ENCODE measurements at places on chromosomes 11 and 22.

GRCh38 chr11:2699185-2699530, 636 bp downstream of the KCNQ1OT1 start:
- DNase-seq = no peak

DNA sequence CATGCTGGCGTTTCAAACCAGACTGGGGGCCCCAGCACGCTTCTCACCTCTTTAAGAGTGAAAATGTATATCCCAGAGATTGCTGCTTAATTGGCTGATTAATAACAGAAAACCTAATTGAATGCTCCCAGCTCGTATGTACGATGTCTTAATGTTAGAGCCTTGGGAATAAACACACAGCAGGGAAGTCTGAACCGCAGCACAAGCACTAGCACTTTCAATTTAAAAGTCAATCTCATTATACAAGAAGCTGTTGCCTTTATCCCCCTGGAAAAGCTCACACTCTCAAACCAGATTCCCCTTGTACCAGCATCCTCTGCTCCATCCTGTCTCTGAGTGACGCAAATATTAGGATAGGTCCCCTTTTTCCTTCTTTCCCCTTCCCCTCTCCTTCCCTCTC, 449.1 kb downstream of the MN1 start:
- DNase-seq = no peak

GRCh38 chr11:61955422-61956135, 5.4 kb downstream of the BEST1 start:
- DNase-seq = no peak

- DNase-seq = no peak
Measured at GRCh38 chr11:66589996-66590675, 2.7 kb downstream of the CCDC87 start.

DNA sequence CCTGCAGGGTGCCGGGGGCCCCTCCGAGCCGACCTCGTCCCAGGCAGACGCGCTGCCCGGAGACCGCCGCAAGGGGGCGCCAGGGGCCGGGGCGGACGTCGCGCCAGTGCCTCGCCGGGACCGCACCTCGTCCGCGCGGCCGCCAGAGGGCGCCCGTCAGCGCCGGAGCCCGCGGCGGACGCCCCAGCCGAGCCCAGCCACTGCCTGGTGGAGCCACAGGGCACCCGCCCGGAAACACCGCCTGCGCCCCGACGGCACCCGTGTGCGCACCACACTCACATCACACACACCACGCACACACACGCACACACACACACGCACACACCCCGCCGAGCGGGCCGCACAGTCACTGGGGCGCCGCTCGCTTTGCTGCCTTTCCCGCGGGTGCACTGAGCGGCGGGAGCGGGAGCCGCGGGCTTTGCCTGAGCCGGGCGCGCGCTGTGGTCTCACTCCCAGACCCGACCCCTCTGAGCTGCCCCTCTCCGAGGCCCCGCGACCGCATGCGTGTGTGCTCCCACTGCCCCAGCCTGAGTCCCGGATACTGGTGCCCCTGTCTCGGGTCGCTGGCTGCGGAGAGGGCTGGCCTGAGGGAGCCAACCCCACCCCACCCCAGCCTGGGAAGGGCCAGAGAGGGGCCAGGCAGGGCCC, 449.3 kb downstream of the OPCML start:
- peak; percentile 51 for DNase-seq

DNA sequence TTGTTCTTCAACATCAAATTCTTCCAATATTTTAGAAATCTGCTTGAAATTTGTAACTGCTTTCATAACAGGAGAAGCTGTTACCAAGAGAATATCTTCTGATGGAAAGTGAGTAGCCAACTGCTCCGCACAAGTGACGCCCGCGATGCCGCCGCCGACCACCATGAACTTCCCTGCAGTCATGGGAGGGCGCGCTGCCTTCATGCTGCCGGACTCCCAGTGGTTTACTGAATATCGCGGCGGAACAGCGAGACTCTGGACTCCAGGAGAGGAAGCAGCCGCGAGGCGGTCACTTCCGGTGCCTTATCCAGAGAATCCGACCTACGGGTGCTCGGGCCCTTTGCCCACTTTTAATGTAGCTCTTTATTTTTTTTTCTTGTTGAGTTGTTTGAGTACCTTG, 190.6 kb downstream of the GUCY1A2 start:
- no peak for DNase-seq

GRCh38 chr11:72969894-72970335, 155.7 kb downstream of the ATG16L2 start:
- DNase-seq = no peak

GRCh38 chr11:201966-202365, 5.2 kb downstream of the BET1L start:
- DNase-seq = no peak

GRCh38 chr11:68584097-68584496, 100.2 kb upstream of the GAL start:
- peak; percentile 8 for DNase-seq

- DNase-seq = no peak
Measured at GRCh38 chr22:37229012-37229804, 14.9 kb downstream of the RAC2 start.

- DNase-seq = no peak
Measured at GRCh38 chr22:39658806-39659463, 88.4 kb downstream of the CACNA1I start.

GRCh38 chr11:102188488-102188887, 78.2 kb downstream of the YAP1 start:
- no peak for DNase-seq

GRCh38 chr11:62645671-62645945, 805 bp downstream of the GANAB start:
- no peak for DNase-seq

- DNase-seq = no peak
Measured at GRCh38 chr22:37564111-37564711, 3.9 kb downstream of the CDC42EP1 start.

DNA sequence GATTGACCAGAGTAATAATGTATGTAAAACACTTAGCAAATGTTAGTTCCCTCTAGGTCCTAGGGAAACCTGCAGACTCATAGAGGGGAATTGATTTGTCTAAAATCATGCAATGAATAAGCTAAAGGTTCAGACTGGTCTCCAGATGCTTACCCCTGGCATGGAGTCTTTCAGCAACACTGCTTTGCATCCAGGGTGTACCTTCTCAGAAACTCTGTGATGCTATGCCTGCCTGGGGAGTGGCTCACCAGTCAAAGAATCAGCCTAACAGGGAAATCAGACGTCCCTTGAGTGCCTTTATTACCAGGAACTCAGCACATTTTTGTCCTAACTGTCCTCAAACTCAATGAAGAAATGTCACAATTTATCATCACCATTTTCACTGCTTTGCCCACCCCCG, 5.9 kb upstream of the UVRAG start:
- DNase-seq = no peak

DNA sequence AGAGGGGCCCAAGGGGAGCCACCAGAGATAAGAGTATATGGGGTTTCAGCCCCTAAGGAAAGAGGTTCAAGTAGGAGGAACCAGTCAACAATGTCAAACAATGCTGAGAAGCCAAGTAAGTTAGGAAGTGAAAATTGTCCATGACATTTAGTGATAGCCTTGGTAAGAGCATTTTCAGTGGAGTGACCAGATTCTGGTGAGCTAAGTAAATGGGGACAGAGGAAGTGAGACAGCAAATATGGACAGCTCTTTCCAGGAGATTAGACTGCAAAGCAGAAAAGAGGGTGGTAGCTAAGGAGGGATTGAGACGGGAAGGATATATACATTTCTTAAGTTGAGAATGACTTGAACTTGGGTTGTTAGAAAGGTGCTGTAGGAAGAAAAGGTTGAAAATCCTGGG, 22.9 kb downstream of the POLD3 start:
- no peak for DNase-seq

DNA sequence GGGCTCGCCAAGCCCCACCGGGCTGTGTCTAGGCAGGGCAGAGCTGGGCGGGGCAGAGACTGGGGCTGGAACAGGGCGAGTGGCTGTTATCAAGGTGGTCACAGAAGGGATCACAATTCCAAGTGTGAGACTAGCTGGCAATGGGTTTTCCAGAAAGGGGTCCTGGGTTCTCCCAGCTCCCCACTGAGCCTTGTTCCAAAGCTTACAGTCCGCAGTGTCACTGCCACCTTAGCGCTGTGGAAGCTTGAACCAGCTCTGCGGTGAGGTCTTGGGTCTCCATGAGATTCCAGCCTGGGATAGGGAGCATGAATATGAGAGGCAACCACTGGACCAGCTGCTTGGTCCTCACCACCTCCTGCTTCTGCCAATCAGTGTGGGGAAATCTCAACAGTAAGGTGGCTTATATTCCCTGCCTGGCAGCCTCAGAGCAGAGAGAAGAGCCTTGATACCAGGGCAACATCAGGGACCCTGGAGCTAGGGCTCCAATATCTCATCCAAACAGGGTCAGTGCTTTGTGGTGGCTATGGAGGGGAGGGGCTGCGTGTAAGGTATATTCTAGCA, 831 bp downstream of the CD44 start:
- no peak for DNase-seq

DNA sequence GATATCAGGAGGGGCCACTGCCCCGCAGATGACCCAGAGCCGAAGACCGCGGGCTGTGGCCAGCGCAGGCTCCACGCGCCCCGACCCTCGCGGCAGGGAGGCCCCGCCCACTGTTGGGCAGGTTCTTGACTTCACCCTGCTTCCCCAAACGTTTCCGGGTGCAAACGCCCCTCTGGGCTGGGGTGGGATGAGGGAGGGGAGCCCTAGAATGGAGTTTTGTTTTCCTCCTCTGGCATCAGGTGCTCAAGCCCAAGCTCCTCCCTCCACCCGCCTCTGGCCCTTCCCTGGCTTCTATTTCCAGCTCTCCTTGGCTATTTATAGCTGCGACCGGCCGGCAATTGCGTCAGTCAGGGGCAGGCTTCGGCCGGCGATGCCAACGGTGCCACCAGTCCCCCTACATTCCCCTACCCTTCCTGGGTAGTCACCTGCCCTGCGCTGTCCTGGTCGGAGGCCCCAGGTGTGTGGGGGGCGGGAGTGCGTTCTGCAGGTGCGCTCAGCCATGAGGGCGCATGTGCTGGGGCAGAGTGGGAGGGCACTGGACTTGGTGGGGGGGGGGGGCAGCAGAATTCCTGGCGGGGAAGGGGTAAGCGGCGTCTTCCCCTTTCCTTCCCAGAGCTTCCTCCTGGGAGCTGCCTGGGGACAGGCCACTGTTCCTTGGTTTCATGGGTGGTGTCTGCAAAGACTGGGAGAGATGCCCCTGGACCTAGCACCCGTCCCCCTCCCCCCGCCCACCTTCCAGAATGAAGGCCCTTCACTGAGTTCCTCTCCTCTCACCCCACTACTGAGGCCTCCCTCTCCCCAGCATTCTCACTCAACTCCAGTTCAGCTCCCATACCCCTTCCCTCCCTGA, 23.6 kb downstream of the DUSP8 start:
- peak; percentile 74 for DNase-seq

DNA sequence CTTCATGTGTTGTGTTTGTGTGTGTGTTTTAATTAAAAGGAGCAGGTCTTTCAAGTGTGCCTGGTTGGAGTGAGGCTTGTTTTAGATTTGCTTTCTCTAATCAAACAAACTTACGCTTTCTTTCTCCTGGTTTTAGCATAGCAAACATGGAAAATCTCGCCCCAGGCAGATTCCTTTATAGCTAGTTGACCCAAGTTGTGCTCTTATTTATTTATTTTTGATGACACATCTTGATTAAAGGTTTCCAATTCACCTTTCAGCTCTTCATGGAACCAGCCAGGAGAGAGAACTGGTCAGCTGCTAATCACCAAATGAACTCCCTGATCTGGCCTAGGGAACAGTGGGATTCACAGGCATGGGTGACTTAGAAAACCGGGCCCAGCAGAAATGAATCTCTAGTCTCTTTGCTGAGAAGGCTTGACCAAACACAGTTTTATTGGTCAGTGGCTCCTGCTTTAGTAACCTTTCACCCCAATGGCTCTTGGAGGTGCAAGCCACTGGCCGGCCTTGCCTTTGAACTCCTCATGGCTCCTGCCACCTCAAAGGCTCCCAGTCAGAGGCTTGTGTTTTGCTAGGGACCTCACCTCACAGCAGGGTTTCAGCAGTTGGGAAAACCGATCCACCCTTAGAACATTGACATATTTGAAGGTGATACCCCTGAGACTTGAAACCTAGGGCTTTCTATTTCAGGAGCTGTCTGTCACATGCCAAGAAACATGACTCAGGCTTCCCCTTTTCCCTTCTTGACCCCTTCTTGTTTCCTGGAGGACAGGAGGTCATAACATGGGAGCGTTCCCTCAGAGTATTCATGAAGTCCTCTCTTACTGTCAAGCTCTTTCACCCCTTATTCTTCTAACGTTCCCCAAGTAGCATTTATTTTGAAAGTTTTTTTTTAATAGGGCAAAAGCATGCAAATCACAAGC, 48.8 kb downstream of the EXT2 start:
- DNase-seq = no peak

DNA sequence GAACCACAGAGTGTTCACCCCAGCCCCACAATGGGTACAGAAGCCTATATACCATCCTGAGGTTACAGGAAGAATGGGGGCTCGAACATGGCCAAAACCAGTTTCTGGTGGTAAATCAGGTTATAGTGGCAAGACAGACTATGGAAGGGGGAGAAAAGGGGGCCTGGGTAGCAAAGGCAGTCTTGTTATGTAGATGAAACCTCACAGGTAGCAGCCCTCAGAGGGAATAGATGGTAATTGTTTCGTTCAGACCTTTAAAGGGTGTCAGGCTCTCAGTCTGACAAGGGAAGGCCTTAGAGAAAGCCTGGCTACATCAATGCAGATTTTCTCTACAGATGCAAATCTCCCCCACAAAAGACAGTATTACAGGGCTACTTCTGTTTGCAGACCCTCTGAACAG, 3.4 kb downstream of the CAPN1 start:
- DNase-seq = no peak
